Stimulated activated CD4-positive, alpha-beta T cell treated with anti-CD3 and anti-CD28 coated beads, Interleukin-1b, Interleukin-23, amount 100 ng/mL, for 1 hour (primary cell): ENCODE measurements at places on chromosomes 4 and X.

- no peak for DNase-seq
These were observed 73.4 kb downstream of the HPRT1 start for GRCh38 chrX:134533352-134533751.

DNA sequence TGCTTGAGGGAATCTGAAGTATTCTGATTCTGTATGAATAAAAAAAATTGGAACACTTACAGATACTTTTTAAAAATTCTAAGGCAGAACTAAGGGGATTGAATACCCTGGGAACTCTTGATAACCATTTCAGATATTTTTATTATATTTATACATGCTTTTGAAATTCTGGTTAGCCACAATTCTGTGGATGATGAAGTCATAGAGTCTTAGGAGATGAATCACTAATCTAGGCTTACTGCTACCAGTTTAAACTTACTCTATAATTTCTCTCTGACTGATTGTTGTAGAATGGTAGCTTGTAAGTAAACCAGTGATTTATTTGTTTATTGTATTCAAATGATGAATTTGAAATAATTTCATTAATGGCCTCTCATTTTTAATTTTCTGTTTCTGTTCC lies 11.4 kb upstream of the SLAIN2 start:
- no peak for DNase-seq

DNA sequence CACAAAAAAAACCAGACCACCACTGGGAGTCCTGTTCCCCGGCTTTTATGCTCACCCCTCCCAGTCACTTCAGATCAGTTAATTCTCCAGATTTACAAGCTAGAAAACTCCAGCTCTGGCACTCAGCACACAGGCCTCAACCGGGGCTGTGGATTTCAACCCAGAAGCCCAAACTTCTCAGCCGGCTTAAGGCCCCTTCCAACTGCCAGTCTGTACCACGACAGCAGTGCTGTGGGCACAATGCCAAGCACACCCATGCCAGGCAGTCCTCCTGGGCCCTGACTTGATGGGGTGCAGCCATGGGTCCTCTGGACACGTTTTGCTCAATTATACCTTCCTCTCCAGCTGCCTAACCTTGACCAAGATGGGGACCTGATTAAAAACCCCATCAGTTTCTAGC lies 12.2 kb downstream of the SOD3 start:
- DNase-seq: no peak

DNA sequence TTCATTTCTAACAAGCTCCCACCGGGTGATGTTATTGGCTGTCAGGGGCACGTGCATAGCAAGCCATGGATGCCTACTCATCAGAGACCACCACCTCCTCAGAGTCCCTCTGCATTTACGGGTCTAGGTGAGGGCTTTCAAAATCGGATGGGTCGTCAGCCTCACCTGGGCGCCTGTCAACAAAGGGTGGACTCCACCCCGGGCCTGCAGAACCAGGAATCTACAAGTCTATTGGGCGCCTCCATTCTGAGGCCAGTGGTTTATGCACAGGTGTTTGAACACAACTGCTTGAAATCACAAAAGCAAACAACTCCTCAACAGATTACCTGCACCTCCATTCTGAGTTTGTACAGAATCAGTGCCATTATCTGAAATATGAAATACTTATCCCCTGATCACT lies 318.9 kb downstream of the PTTG2 start:
- no peak for DNase-seq

DNA sequence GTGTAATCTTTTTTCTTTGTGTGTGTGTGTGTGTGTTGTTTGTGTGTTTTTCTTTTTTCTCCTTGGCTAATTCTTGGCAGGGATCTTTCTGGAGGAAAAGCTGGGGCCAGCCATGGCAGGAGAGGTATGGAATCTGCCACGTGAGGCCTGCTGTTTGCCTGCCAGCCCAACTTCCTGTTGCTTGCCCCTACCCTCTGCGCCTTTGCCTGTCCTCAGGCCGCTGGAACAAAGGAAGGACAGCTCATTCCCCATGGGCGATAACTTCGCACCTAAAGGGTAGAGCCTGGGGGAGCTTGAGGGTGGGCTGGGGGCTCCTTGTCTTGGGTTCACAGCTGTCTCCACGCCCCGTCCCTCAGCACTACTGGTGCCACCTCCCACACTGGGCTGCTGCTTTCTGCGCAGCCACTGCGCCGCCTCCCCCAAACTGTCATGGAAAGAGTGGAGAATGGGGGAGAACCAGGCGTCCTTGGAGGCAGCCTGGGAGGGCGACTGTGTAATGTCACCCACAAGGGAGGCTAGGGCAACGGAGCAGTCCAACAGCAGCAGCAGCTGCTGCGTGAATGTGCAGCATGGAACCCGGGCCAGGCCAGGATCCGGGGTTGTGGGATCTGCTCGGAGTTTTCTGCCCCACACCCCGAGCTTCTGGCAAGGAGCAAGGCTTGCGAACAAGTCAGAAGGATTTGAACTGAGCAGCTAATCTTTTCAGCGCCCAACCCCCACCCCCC lies 12.3 kb upstream of the YIPF7 start:
- DNase-seq: no peak

DNA sequence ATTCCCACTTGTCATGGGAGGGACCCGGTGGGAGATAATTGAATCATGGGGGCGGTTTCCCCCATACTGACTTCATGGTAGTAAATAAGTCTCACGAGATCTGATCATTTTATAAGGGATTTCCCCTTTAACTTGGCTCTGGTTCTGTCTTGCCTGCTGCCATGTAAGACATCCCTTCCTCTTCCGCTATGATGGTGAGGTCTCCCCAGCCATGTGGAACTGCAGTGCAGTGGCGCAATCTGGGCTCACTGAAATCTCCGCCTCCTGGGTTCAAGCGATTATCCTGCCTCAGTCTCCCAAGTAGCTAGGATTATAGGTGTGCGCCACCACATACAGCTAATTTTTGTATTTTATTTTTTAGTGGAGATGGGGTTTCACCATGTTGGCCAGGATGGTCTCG lies 2.9 kb downstream of the HPGDS start:
- no peak for DNase-seq
